A549 treated with AZD2906 at 1 μM for 4 hours (cell line): ENCODE measurements at places on chromosomes 12 and 14. TPM values are rescaled to one million over a fixed set of nuclear protein-coding genes. Genes with fewer than 3 reads are reported as not detected.

OAS2 gene
- 0.10 to 0.39 TPM (median 0.15 TPM) in 5 replicates for total RNA-seq

GYS2 gene
- total RNA-seq: 0.09 TPM in 1 of 5 replicates, not detected in the others

KCNK13 gene
- total RNA-seq: 0.07 to 0.18 TPM (median 0.14 TPM) in 5 replicates

TTC9 gene
- 3.0 to 3.8 TPM (median 3.2 TPM) in 5 replicates for total RNA-seq

C12orf54 gene
- not detected in 5 replicates for total RNA-seq
